Activated T-helper 9 cell treated with anti-CD3 and anti-CD28 coated beads, Interleukin-2, amount 50 U/mL, for 16 hours (primary cell): ENCODE measurements at places on chromosomes 16 and 17.
A peak's percentile ranks its signal among the peaks of the same experiment; 100 is the strongest.

DNA sequence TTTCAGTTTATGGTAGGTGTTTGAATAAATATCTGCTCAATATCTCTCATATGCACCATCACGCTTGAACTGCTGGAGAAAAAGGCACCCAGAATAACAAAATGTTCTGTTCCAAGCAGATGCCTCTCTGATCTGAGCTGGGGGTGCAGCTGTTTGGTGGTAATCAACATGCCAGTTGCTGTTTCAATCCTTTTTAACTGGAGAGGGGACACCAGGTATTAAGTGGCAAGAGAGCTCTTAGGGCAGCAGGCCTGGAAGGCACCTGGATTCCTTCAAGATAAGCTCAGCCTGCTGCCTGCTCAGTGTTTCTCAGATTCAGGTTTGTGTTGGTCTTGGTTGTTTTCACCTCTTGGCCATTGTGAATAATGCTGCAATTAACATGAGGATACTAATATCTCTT, 27.2 kb upstream of the VAT1L start:
- DNase-seq, result no peak

- no peak for DNase-seq
Measured at GRCh38 chr16:14486520-14487303, 143.3 kb downstream of the PARN start.

- DNase-seq, result peak; percentile 19
Measured at GRCh38 chr17:80455336-80455710, 21.1 kb downstream of the NPTX1 start.

GRCh38 chr16:60929-61878, 7.6 kb downstream of the SNRNP25 start:
- DNase-seq, result no peak

DNA sequence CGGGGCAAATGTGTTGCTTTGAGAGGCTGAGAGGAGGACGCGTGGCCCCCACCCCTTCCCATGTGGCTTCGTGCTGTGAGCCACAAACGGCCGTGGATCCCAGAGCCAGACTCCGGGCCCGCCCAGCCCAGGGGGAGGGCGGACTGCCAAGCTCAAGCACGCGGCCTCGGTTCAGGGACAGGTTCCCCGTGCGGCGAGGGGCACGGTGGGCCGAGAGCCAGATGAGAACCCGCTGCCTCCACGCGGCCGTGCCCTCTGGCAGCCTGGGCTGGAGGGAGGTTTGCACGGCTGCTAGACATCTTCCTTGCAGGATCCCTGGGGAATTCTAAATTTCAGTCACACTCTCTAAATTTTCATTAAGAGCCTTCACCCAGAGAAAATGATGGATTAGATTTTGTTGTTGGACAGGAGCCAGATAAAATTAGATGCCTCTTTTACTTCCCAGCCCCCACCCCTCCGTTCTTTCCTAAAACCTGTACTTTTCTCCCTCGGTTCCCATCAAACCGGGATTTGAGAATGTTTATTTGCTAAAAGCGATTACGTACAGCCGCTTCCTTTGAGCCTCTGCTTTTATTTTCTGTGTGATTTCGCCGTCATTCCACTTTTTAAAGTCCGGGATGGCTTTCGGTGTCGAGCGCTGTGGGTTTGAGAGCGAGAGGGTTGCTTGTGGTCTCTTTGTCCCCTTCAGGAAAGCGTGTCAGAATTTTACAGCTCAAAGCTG, 25.0 kb upstream of the GNG13 start:
- no peak for DNase-seq

GRCh38 chr17:38864636-38865398, 5.0 kb upstream of the LASP1 start:
- DNase-seq, result no peak

- no peak for DNase-seq
Measured at GRCh38 chr16:87705771-87706277, 60.0 kb downstream of the KLHDC4 start.

DNA sequence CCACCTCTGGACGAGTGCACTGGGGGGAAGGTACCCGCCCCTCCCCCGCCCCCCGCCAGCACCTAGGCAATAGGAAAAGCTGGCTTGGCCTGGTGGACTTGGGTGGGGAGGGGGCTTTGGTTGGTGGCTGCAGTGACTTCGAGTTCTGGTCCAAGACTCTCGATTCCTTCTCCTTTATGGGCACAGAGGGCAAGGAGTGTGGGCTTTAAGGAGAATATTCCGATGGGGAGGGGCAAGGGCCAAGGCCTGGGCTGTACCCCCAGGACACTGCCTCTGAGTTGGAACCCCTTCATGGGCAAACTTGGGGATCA, 409 bp downstream of the ACSF2 start:
- DNase-seq, result no peak

DNA sequence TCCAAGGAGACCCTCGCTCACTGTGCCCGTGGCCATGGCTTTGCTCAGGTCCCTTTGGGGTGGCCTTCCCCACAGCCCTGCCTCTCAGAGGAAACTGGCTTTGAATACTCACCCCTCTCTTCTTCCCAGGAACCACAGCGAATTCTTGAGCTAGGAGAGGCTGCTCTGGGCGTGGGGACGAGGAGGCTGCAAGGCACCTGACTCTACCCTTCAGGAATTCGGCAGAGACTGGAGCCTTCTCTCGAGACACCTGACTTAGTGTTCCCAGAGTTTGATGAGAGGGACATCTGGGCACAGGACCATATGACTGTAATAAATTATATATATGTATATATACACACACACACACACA, 6.2 kb downstream of the LLGL2 start:
- no peak for DNase-seq

- DNase-seq, result no peak
Measured at GRCh38 chr16:86584071-86584685, 5.8 kb downstream of the FOXL1 start.

- no peak for DNase-seq
Measured at GRCh38 chr16:46886764-46887523, 2.8 kb downstream of the GPT2 start.

DNA sequence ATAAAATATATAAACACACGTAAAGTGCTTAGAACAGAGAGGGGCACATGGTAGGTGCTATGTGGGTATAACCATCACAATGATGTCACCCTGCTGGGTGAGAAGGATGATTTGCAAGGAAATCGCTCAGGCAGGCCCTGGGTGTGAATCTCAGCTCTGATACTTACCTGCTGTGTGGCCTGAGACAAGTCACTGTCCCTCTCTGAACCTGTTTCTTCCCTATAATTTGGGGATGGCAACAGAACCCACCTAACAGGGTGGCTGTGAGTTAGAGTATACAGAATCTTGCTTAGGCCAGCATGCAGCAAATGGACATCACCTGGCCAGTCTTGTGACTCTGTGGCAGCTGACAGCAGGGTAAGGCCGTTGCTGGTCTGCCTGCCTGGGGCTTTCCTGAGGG, 36.6 kb upstream of the ALKBH5 start:
- no peak for DNase-seq
